ENCODE measurements at places on chromosomes 1 and 21.

GRCh38 chr21:34878501-34878900 is 170.6 kb downstream of the RUNX1 start:
- ATAC-seq = no peak

GRCh38 chr1:229985613-229986010 is 81.4 kb upstream of the GALNT2 start:
- no peak for ATAC-seq

- no peak for ATAC-seq
Measured at GRCh38 chr1:171717062-171717718, 24.7 kb downstream of the VAMP4 start.

DNA sequence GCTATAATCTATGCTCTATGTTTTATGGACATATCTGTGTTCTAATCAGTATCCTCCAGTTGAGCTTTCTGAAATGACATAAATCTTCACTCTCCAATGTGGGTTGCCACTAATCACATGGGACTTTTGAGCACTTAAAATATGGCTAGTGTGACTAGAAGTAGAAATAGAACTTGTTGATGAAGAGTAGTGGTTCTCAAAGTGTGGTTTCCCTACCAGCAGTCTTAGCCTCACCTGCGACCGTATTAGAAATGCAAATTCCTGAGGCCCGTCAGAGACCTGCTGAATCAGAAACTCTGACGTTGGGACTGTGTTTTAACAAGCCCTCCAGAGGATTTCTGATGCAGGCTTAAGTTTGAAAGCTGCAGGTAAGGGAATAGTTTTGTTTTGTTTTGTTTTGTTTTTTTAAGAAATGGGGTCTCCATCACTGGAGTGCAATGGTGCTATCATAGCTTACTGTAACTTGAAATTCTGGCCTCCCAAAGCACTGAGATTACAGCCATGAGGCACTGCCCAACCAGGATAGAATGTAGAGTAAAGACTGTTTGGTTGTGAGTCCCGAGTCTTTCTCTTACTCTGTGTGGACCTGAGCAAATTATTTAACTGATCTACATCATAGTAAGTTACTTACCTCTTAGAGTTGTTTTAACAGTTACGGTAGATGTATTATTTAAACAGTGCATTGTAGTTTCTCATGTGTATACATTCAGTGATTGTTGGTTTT is 21.7 kb downstream of the GLRX2 start:
- no peak for ATAC-seq

DNA sequence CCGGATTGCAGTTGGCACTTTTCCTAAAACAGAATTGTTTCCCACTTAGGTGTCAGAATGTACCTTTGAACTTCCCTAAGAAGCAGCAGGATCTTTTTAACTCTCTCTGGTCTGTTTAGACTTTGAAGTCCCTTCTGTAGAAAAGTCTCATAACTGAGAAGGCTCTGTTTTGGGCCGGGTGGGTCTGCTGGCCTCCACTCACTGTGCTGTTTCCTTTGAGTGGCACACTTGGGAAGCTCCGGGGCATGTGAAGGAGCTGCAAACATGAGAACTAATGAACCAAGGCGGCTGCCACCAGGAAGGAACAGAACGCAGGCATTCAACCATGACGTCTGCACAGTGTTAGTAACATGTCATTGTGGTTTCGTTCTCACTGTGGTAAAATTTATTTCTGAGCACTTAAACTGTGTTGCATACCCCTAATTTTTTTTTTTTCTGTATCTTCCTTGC is 19.5 kb upstream of the NCMAP start:
- ATAC-seq = peak; percentile 65
